Epithelial cell of proximal tubule (primary cell): ENCODE measurements at places on chromosomes 3 and 15.

- no peak for DNase-seq
Observed at GRCh38 chr3:123093696-123094095, 26.9 kb downstream of the PDIA5 start.

GRCh38 chr15:74025436-74025835 is 30.9 kb downstream of the PML start:
- no peak for DNase-seq

DNA sequence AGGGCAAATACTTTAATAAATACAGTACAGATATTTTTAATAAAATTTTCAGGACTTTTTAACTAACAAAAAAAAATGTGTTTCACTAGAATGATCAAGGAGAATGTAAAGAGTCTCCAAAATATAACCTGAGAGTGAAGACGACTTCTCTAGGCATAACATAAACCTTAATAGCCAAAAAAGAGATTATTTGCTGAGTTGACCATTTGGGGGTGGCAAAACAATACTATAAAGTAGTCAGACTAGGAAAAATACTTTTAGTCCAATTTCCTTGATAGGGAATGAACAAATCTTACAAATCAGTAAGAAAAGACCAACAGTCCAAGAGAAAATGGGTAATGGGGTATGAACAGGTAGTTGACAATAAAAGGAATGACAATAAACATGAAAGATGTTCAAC is 29.4 kb upstream of the GATM start:
- DNase-seq = no peak

DNA sequence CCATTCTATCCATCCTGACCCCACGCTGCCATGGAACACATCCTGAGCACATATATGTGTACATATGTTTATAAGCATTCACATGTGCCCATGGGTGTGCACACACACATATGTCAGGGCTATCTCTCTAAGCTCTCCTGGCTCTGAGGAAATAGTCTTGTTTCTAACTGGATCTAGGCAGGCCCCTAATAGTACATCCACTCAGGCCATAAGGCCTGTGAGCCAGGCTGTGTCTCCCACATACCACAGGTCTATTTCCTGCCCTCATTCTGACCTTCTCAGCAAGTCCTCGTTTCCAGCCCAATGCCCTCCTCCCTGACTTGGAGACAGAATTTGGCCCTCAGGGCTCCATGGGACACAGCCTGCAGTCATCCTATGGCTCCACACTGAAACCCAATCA is 284.8 kb upstream of the CTNNB1 start:
- DNase-seq = no peak

- no peak for DNase-seq
Observed at GRCh38 chr3:154931484-154931883, 148.6 kb upstream of the MME start.
